Progenitor cell of endocrine pancreas (in vitro differentiated cells): ENCODE measurements at places on chromosomes 12 and 14.

GRCh38 chr12:30531731-30532678 is 163.7 kb downstream of the IPO8 start:
- H3K4me3 ChIP-seq: no peak overlapping the region
- no peak overlapping the region for H3K27ac ChIP-seq
- DNase-seq: no peak
- H3K36me3 ChIP-seq: no peaks in the 10 kb centered on the region
- H3K4me1 ChIP-seq: peaks cover 5% of the 10 kb centered on the region

- H3K27ac ChIP-seq: peak overlapping the region; percentile 92
- H3K4me3 ChIP-seq: no peak overlapping the region
- no peaks in the 10 kb centered on the region for H3K27me3 ChIP-seq
- no peak for DNase-seq
- peaks cover 32% of the 10 kb centered on the region for H3K4me1 ChIP-seq
- peaks cover 29% of the 10 kb centered on the region for H3K36me3 ChIP-seq
Observed at GRCh38 chr12:109948368-109948767, 47.8 kb downstream of the GIT2 start.

DNA sequence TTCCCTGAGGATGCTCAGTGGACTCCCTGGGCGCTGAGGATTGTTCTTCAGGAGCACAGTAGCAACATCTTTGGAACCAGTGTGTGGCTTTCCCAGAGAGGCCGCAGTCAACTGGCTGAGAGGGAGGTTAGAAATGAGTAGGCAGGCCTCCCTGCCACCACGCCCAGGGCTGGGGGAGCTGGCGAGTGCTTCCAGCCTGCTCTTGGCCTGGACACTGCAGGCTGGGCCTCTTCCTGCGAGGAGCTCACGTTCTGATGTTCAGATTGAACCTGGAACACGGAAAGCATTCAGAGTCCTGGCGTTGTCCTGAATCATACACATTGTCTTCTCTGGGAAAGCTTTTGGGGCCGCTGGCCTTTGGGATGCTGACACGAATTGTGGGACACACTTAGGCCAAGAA is 15.6 kb downstream of the TSPAN9 start:
- H3K27ac ChIP-seq: no peak overlapping the region
- no peak overlapping the region for H3K4me3 ChIP-seq
- H3K4me1 ChIP-seq: peaks cover 7% of the 10 kb centered on the region

- no peak for DNase-seq
- H3K36me3 ChIP-seq: peaks cover 4% of the 10 kb centered on the region
- no peak overlapping the region for H3K4me3 ChIP-seq
- peaks cover 11% of the 10 kb centered on the region for H3K4me1 ChIP-seq
Observed at GRCh38 chr14:62081012-62081612, 318.9 kb downstream of the SNAPC1 start.

GRCh38 chr12:68086019-68086603 is 73.4 kb downstream of the IFNG start:
- H3K27ac ChIP-seq: no peak overlapping the region
- H3K4me1 ChIP-seq: no peaks in the 10 kb centered on the region
- H3K4me3 ChIP-seq: no peak overlapping the region
- DNase-seq: no peak

DNA sequence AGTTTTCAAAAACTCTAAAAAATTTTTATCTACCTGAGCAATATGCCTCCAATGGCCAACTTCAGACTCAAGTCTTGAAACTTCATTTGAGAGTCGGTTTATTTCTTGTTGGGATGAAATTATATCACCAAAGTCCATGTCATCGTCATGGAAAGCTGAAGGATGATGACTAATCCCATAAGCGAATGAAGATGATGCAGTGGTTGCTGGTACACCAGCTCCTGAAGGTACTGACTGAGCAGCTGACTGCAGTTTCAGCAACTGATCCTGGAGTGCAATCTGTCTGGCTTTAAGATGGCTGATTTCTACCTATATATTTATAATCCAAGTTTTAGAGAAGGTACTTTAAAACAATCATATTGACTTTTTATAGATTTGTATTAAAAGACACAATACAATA is 18.3 kb downstream of the TRIP11 start:
- H3K36me3 ChIP-seq: peaks cover 12% of the 10 kb centered on the region
- no peak overlapping the region for H3K4me3 ChIP-seq
- no peak for DNase-seq
- no peak overlapping the region for H3K27ac ChIP-seq

GRCh38 chr14:69428289-69428998 is 30.0 kb downstream of the SLC39A9 start:
- DNase-seq: no peak
- H3K27me3 ChIP-seq: no peaks in the 10 kb centered on the region
- peaks cover 39% of the 10 kb centered on the region for H3K36me3 ChIP-seq
- H3K4me1 ChIP-seq: peaks cover 5% of the 10 kb centered on the region
- no peak overlapping the region for H3K27ac ChIP-seq
- H3K4me3 ChIP-seq: no peak overlapping the region

- no peak overlapping the region for H3K27ac ChIP-seq
- H3K36me3 ChIP-seq: no peaks in the 10 kb centered on the region
- peaks cover 5% of the 10 kb centered on the region for H3K4me1 ChIP-seq
- no peak for DNase-seq
- no peak overlapping the region for H3K4me3 ChIP-seq
Observed at GRCh38 chr14:61296151-61296550, 15.0 kb upstream of the TMEM30B start.

DNA sequence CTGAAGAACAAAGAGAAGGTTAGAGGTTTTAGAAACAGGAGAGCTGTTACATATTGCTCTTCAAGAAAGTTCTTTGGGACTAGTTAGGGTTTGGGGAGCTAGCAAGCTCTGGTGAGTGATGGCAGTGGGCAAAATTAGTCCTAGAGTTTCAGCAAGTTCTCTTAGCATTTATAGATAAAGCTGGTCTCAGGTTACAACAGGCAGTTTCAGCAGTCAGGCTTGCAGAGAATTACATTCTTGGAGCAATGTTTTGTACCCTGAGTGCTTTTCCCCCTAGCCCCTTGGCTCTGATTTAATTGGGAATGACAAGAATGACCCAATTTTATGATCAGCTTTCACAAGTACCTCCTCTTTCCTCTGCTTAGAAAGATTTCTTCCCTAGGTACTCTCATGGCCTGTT is 21.4 kb upstream of the EID3 start:
- H3K36me3 ChIP-seq: no peaks in the 10 kb centered on the region
- H3K4me3 ChIP-seq: no peak overlapping the region
- peaks cover 17% of the 10 kb centered on the region for H3K4me1 ChIP-seq
- no peak for DNase-seq
- H3K27me3 ChIP-seq: no peaks in the 10 kb centered on the region
- H3K27ac ChIP-seq: no peak overlapping the region

GRCh38 chr14:21241218-21241819 is 27.9 kb downstream of the HNRNPC start:
- H3K4me1 ChIP-seq: peaks cover 19% of the 10 kb centered on the region
- no peak overlapping the region for H3K4me3 ChIP-seq
- no peaks in the 10 kb centered on the region for H3K27me3 ChIP-seq
- no peak for DNase-seq

DNA sequence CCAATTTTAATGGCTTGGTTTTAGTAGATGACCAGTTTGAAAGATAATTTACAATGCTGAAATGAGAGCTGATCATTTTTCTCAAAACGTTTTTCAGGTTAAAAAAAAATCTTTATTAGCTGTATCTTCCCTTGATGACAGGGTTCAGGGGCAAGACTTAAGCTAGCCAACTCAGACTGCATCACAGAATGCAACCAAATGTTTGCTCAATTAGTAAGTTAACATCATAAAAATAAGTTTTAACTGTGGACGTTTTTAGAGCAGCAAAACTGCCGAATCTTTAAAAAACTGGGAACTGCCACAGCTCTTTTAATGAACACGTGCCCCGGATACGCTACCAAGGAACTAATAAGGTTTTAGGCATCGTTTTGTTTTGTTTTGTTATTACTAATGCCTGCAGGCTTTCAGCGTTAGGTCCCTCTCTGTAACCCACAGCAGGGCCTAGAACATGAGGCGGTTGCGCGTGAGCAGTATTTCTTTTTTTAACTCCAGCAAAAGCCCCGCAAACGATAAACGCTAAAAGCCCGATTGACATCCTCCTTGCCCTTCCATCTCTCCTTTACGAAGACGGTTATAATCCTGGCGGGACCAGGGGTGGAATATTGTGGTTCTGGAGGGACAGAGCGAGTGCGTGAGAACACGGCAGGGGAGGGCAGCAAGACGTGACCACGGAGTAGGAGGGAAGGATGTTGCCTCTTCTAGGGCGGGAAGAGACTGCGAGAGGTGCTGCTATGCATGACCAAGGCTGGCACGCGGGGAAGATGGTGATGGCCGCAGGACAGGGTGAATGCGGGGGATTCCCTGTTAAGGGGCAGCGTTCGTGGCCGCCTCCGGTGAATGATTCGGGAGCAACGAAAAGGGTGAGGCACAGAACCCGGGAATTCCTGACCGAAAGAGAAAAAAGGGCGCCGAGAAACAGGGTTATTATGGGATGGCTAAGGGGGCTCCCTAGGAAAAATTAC is 652 bp downstream of the SUPT16H start:
- peak overlapping the region; percentile 100 for H3K27ac ChIP-seq
- H3K4me3 ChIP-seq: peak overlapping the region; percentile 89
- peaks cover 6% of the 10 kb centered on the region for H3K36me3 ChIP-seq
- DNase-seq: peak; percentile 15
- H3K4me1 ChIP-seq: peaks cover 23% of the 10 kb centered on the region

GRCh38 chr14:27553790-27554189 is 956.0 kb upstream of the NOVA1 start:
- no peaks in the 10 kb centered on the region for H3K4me1 ChIP-seq
- H3K4me3 ChIP-seq: no peak overlapping the region
- DNase-seq: no peak
- H3K36me3 ChIP-seq: no peaks in the 10 kb centered on the region
- no peak overlapping the region for H3K27ac ChIP-seq
- H3K27me3 ChIP-seq: no peaks in the 10 kb centered on the region

DNA sequence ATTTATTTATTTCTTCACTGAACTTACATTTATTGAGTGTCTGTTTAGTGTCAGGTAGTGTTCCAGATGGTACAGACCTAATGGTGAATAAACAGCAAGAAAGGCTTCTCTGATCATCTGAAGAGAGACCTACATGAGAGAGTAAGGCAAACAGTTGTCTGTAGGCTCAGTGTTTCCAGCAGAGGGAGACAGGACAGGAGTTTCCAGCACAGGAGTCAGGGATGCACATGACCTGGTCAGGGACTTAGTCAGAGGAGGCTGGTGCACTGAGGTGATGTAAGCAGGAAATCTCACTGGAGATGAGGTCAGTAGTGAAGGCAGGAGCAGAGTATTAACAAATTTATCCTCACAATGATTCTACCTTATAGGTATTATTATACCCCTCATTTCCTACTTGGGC is 233.2 kb downstream of the MDGA2 start:
- DNase-seq: peak; percentile 10
- peaks cover 19% of the 10 kb centered on the region for H3K4me1 ChIP-seq
- H3K36me3 ChIP-seq: no peaks in the 10 kb centered on the region

DNA sequence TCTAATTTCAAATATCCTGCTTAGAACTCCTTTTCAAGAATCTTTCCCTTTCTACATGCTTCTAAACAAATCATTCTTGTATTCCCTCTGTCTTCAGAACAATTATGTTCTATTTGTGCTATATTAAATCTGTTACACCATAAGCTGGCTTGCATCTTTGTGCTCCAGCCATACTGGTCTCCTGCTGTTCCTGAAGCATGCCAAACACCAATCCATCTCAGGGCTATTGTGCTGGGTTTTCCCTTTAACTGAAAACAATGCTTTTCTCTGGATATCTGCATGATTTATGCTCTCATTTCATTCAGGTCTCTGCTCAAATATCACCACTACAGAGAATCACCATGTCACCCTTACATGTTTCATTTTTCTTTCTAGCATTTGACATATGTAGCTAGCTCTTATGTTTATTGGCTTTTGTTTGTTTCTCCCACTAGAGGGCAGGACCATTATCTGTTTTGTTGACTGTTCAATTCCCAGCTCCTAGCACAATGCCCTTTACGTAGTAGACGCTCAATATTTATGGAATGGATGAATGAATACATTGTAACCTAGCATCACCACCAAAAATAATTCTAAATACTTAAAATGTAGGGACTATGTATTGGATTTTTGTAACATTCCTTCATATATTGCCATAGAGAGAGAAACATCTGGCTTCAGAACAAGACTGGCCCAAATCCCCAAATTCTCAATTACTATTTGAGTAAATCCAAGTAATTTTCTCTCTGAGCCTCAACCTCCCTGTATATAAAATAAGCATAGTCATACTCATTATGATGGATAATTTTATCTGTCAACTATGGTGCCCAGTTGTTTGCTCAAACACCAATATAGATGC is 302.0 kb upstream of the SYT1 start:
- H3K27ac ChIP-seq: no peak overlapping the region
- no peaks in the 10 kb centered on the region for H3K27me3 ChIP-seq
- H3K36me3 ChIP-seq: no peaks in the 10 kb centered on the region
- DNase-seq: no peak

GRCh38 chr12:117818400-117818799 is 150.4 kb downstream of the KSR2 start:
- H3K4me3 ChIP-seq: no peak overlapping the region
- H3K27ac ChIP-seq: no peak overlapping the region
- H3K36me3 ChIP-seq: no peaks in the 10 kb centered on the region
- H3K27me3 ChIP-seq: no peaks in the 10 kb centered on the region

- peaks cover 20% of the 10 kb centered on the region for H3K4me1 ChIP-seq
- no peaks in the 10 kb centered on the region for H3K36me3 ChIP-seq
- H3K27me3 ChIP-seq: no peaks in the 10 kb centered on the region
- peak overlapping the region; percentile 26 for H3K27ac ChIP-seq
Observed at GRCh38 chr14:102778338-102779083, 1.3 kb downstream of the TRAF3 start.

- no peaks in the 10 kb centered on the region for H3K36me3 ChIP-seq
- H3K27me3 ChIP-seq: no peaks in the 10 kb centered on the region
- no peak overlapping the region for H3K27ac ChIP-seq
- DNase-seq: no peak
- peaks cover 22% of the 10 kb centered on the region for H3K4me1 ChIP-seq
- H3K4me3 ChIP-seq: no peak overlapping the region
Observed at GRCh38 chr14:77062261-77062660, 33.8 kb upstream of the IRF2BPL start.

GRCh38 chr12:101927036-101927435 is 49.7 kb downstream of the DRAM1 start:
- H3K27ac ChIP-seq: no peak overlapping the region
- H3K27me3 ChIP-seq: peaks cover under 1% of the 10 kb centered on the region
- H3K4me3 ChIP-seq: no peak overlapping the region
- no peak for DNase-seq
- no peaks in the 10 kb centered on the region for H3K36me3 ChIP-seq

GRCh38 chr12:50251619-50252252 is 31.6 kb downstream of the LIMA1 start:
- H3K4me1 ChIP-seq: peaks cover 20% of the 10 kb centered on the region
- H3K4me3 ChIP-seq: no peak overlapping the region
- no peak for DNase-seq
- peak overlapping the region; percentile 1 for H3K27ac ChIP-seq
- no peaks in the 10 kb centered on the region for H3K27me3 ChIP-seq

GRCh38 chr12:11715621-11716020 is 66.1 kb downstream of the ETV6 start:
- H3K27me3 ChIP-seq: no peaks in the 10 kb centered on the region
- no peak overlapping the region for H3K4me3 ChIP-seq
- H3K36me3 ChIP-seq: peaks cover 22% of the 10 kb centered on the region
- no peak for DNase-seq
- H3K4me1 ChIP-seq: peaks cover 45% of the 10 kb centered on the region

- no peaks in the 10 kb centered on the region for H3K36me3 ChIP-seq
- no peak overlapping the region for H3K4me3 ChIP-seq
- peaks cover 12% of the 10 kb centered on the region for H3K4me1 ChIP-seq
- H3K27me3 ChIP-seq: no peaks in the 10 kb centered on the region
- DNase-seq: no peak
Observed at GRCh38 chr14:68747393-68747792, 45.5 kb downstream of the ZFP36L1 start.

- peaks cover 6% of the 10 kb centered on the region for H3K27me3 ChIP-seq
- H3K36me3 ChIP-seq: peaks cover 7% of the 10 kb centered on the region
- peaks cover 18% of the 10 kb centered on the region for H3K4me1 ChIP-seq
- H3K27ac ChIP-seq: peak overlapping the region; percentile 100
- peak overlapping the region; percentile 98 for H3K4me3 ChIP-seq
Observed at GRCh38 chr12:131711551-131712205, 788 bp downstream of the SFSWAP start.
